ENCODE measurements at places on chromosomes 3 and 15. TPM values are rescaled to one million over a fixed set of nuclear protein-coding genes. Genes with fewer than 3 reads are reported as not detected.

DNA sequence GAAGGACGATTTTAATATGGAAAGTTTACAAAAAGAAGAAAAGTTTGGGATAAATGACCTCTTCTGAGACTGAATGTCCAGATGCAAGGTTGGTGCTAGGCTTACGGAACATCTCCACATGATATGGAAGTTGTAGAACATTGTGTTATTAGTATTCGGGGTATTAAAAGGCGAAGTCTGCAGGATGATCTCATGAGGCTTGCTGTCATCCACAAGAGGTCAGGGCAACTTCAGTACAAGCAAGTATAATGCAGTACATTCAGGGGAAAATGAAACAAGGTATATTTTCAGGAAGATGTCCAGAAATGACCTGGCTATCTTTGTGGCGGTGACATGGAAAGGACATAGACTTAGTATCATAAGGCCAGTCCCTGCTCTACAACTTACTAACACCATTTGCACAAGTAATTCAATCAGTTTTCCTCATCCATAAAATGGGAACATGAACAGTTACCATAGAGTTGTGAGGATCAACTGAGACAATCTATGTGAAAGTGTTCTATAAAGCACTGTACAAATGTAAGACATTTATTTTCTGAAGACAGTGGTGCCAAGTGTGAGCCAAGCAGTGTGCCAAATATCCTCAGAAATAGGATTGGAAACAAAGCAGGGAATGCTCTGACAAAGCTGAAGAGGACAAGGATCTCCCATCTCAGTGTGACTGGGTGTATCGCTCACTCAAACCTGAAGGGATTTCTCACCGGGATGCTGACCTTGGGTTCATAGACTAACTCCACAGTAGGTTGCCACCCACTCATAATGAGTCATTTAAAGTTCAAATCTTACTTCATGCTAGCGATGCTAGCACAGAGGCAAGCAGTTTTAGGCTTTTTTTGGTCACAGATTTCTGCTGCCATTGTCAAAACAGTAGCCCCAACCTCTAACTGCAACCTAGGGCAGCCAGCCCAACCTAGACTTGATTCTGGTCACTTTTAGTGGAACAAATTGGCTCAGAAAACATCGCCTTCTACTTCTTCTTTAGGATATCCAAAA is 118.3 kb downstream of the TIGIT start:
- no peak for DNase-seq

DNA sequence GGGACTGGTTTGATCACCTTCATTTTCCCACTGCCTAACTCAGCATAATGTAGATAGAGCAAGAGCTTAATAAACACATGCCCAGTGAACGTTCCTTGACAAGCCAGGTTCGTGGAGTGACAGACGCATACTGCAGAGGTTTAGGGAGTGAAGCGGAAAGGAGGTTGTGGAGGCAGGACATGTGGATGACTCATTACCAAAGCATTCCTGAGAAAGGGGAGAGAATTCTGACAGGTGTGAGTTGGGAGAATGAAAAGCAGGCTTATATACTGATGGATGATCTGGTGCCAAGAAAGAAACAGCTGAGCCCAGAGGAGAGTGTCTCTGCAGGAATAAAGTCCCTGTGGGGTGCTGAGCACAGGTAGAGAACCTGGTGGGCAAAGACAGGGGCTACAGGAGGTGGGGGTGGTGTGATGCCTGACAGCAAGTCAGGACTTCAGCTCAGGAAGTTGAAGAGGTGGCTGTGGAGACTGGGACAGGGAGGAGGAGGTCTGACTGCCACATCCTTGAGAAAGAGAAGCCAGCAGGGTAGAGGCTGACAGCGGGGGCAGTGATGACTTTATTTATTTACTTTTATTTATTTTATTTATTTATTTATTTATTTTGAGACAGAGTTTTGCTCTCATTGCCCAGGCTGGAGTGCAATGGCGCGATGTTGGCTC is 2.4 kb upstream of the RPL29 start:
- DNase-seq: no peak

DNA sequence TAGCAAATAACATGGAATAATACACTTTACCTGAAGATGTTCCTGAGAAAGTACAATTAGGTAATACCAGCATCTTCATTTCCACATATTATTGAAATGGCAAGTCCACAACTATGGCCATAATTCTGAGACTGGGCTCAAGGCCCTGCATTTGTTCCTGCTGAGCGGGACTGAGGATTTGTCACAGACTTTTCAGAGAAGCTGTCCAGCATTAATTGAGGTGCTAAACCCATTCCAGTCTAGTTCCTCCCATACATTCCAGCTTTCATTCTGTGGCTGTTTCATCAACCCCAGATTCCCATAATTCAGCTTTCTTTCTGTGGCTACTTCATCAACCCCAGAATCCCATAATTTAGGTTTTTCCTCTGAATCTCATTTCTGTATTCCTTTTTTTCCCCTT is 293.4 kb upstream of the GBE1 start:
- DNase-seq: no peak

- no peak for DNase-seq
Observed at GRCh38 chr3:180961087-180961486, 28.4 kb downstream of the DNAJC19 start.

GRCh38 chr3:160831401-160831800 is 75.4 kb downstream of the PPM1L start:
- DNase-seq: no peak

DNA sequence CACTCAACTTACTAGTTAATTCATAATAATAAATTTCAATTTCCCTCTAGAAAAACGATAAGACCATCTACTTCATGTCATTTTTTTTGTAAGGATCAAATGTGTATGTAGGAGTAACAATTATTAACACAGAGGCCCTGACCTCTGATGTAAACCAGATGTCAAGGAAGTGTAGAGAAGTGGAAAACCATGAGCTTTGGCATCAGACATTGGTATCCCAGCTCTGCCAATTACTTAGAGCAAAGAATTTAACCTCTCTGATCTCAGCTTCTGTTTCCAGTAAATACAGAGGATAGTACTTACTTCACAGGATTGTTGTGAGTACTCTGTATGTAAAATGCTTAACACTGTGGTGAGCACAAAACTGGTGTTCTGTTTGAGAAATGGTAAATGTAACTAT is 17.5 kb downstream of the AQR start:
- no peak for DNase-seq

GRCh38 chr3:185221203-185221602 is 32.6 kb downstream of the EHHADH start:
- DNase-seq: no peak

GRCh38 chr15:63045465-63045840 is 2.9 kb downstream of the TPM1 start:
- no peak for DNase-seq

DNA sequence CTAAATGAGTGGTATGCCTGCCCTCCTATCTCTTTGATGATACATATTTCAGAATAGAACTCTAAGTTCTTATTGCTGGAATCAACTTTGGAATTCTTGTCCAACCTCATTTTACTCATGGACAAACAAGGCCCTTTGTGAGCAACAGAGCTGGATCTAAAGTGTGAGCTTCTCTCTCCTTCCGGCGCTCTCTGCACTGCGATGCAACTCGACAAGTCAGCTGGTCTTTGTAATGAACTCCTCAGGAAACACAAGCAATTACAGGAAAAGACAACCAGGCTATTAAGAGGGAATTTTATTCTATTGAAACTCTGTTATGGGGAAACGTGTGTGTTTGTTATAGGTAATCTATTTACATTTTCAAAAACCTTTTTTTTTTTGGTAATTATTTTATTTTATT is 20.3 kb upstream of the NRROS start:
- DNase-seq: no peak

GRCh38 chr3:28295898-28296490 is 52.5 kb upstream of the ZCWPW2 start:
- DNase-seq: no peak

- DNase-seq: no peak
Observed at GRCh38 chr15:98927022-98927421, 80.6 kb downstream of the PGPEP1L start.

DNA sequence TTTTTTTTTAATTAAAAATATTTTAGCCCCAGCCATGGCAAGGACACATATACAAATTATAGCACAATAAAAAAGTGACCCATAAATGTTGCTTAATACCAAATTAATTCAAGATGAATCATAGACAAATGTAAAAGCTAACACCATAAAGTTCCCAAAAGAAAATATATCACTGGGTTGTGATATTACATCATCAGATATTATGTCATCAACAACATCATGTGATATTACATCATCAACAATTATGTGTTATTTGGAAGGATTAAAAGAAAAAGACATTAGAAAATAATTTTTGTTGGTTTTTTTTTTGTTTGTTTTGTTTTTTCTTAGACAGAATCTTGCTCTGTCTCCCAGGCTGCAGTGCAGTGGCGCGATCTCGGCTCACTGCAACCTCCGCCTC is 34.5 kb upstream of the ABHD10 start:
- DNase-seq: no peak

GRCh38 chr3:54859184-54859583 is 68.7 kb downstream of the LRTM1 start:
- DNase-seq: no peak

GRCh38 chr15:98786717-98787116 is 138.4 kb downstream of the IGF1R start:
- DNase-seq: no peak

GRCh38 chr15:41557673-41558399 is 1.2 kb upstream of the TYRO3 start:
- peak; percentile 92 for DNase-seq

Gene UROC1
- not detected for total RNA-seq
